ENCODE measurements at places on chromosomes 11 and 22.
A peak's percentile ranks its signal among the peaks of the same experiment; 100 is the strongest.

DNA sequence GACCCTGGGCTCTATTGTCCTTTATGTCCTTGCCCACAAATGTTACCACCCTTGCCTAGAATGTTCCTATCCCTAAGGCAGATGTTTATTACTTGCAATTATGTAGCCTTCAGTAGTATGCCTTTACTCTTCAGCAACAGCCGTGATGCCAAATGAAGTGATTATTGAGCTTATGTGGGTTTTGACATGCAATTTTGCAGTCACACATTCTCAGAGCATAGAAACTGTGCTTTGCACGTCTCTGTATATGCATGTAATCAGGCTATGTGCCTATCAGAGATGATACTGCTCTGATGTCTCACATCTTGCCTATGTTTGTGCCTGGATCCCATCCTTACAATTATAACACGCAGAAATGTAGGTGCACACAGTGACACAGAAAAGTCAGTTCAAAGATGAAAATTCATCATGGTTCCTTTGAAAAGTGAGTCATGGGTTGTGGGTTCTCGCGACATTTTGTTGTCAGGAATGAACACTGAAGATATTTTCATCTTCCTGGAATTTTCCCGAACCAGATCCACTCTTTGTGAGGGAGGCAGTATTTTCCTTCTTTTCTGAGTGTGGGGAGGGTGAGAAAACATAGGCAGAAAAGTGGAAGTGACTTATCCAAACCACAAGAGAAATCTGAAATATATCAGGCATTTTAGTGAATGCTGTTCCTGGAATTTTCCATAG lies 81.1 kb downstream of the BMAL1 start:
- DNase-seq, result no peak

GRCh38 chr11:29251738-29252137 lies 765.1 kb downstream of the KCNA4 start:
- DNase-seq, result no peak

GRCh38 chr11:69055598-69056516 lies 7.1 kb downstream of the TPCN2 start:
- DNase-seq, result no peak

DNA sequence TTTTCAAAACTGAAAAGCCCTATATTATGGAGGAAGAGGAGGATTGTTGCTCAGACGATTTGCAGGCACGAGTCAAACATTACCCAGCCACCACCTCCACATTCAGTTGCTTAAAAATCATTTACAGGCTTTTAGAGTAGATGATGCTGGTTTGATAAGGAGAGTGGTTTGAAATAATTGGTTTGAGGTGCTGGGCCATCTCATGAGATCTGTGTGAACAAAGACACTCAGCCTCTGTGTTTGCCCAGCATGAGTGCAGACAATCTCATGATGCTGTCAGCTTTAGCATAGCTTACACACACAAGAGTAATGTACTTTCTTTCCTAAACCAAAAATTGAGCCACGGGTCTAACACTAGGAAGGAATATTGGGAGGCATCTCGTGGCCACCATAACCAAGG lies 4.3 kb downstream of the SLC43A3 start:
- DNase-seq, result no peak

DNA sequence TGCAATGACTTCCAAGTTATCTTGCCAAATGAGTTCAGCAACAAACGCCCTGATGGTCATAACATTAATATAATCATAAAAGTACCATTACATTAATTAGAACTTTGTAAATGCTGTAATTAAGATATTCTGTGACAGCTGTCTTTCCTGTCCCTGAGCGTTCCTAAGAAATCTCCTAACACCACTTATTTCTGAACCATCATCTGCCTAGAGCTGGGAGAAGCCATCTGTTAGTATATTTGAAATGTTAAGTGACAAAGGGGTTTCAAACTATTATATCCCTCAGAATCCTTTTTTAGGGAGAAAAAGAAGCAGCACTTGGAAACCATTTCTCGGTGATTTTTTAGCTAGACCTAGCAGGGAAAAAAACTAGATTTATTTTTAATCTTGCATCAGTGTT lies 657.5 kb downstream of the FAM181B start:
- no peak for DNase-seq

DNA sequence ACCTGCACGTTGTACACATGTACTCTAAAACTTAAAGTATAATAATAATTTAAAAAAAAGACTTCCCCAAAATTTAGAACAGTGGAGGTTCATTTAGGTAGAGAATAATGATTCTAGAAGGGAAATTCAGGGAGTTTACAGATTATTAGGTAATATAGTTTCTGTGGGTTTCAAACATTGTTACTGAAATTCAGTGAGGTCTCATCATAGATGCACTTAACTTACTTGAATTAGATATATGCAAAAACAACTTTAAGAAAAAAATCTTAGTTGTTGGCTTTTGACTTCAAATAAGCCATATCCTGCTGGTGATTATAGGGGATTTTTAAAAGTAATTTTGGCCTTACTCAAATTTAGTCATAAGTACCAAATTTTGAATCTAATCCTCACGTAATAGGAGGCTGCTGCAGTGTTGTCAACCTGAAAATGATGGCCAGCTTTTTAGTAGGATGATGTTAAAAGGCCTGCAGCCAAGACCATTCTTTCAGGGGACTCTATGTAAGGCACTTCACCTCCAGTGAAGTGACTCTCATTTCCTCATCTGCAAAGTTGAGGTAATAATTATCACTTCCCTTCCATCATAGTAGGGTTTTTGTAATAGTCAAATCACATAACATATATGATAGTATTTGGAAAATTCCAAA lies 42.5 kb upstream of the KCNA4 start:
- no peak for DNase-seq

DNA sequence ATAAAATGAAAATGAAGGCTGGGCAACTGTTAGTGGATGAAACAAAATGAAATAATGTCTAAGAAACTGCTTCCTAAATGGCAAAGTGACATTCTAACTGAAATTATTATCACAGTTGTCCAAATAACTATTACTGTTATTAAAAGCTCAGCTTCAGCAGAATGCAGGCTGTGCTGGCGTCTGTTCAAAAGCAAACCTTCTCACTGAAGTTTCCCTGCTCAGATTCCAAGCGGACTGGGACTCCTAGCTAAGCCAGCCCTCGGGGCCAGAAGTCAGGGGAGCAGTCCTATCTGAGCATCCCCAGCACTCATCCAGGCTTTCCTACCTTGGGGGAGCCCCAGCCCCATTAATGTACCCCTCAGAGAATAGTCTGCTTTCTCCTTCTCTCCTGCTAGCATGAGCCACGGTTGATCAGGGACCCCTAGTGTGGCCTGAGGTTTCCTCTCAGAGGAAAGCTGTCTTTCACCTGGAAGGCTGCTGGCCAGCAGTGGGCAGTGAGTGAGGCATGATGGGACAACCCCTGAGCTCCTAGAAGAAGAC lies 1167.3 kb downstream of the TBC1D22A start:
- DNase-seq, result no peak

- no peak for DNase-seq
These were observed 62.0 kb downstream of the IGF2 start for GRCh38 chr11:2077061-2077802.

DNA sequence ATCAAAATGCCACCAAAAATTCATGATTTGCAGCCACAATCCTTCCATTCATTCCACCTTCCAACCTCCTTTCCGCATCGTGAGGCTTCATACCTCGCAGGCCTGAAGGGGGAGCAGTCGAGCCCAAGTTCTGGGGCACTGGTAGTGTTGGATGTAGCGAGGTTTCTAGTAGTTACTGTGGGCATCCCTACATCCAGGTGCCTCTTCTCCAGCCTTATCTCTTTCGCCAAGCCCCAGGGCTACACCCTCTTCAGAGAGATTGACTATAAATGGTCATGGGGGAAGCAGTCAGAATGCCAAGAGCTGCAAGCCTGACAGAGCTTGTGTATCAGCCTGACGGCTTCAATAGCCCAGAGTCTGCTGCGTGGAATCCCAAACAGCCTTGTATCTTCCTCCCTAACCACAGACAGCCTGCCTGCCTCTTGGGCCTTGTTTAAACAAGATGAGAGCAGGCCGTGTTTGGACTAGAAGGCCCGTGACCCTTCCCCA lies 28.9 kb downstream of the CLMP start:
- DNase-seq, result no peak

GRCh38 chr22:17087498-17088131 lies 2.8 kb downstream of the IL17RA start:
- DNase-seq, result peak; percentile 62

- DNase-seq, result no peak
These were observed 12.3 kb downstream of the KIAA0930 start for GRCh38 chr22:45228401-45228754.

DNA sequence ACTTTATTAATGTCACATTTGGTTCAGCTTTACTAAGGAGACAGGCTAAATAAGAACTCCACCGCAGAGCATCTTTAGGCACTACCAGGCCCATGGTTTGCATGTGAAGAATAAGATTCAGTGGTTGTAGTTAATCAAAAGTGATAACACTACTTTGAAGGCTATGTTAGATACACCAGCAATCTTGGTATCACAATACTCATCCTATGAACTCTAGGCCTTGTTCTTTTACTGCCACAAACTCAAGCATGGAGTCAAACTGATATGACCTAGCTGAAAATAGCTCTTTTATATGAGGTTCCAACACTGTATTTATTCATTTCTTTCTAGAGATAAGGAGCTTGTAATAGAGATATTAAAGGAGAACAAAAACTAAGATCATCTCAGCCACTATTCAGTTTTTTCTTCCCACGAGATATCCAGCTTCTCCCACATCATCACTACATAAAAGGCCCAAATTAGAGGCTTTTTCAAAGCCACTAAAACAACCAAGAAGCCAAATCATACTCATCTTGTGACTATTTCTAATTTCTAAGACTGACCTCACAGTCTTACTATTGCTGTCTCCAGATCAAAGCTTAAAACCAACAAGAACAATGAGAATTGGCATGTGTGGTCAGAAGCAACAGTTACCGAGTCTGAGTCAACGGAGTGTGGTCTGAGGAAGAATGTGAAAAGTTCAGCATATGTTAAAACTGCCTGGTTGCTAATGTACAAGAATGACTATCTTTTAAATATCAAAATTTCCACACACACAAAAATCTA lies 25.1 kb upstream of the GUCY1A2 start:
- DNase-seq, result no peak

DNA sequence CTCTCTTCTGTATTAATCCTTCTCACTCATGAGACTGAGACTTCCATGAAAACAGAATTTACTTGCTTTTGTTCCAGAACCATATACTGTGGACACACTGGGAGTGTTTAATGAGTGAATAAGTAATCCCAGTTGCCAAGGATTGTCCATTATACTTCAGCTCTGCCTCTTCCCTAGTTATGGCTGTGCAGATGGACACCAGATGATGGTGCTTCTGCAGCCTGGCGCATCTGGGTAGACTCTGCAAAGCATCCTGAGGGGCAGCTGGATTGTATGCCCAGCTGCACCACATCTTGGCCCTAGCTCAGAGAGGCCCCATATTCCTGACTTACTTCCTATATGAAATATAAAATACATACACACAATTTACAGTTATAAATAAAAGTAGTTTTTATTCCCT lies 43.5 kb downstream of the DBX1 start:
- no peak for DNase-seq

DNA sequence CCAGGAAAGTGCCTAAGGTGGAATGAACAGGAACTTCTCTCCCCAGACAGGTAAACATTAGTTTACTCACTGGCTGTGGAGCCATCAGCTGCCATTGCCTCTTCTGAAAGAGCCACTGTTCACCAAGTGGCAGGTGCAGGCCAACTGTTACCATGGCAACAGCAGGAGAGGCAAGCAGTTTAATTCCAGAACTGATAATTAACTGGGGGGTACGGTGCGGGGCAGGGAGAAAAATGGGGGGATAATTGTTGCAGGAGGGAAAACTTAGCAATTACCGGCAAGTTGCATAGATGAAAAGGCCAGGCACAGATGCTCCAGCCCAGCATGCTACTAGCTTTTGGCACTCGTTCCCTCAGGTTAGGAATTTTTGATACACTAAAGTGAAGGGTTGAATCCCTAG lies 85.1 kb downstream of the TRIM44 start:
- DNase-seq, result no peak

- no peak for DNase-seq
These were observed 90.4 kb upstream of the PARVA start for GRCh38 chr11:12287009-12287373.

- no peak for DNase-seq
These were observed 15.2 kb downstream of the CCDC134 start for GRCh38 chr22:41815716-41816115.

DNA sequence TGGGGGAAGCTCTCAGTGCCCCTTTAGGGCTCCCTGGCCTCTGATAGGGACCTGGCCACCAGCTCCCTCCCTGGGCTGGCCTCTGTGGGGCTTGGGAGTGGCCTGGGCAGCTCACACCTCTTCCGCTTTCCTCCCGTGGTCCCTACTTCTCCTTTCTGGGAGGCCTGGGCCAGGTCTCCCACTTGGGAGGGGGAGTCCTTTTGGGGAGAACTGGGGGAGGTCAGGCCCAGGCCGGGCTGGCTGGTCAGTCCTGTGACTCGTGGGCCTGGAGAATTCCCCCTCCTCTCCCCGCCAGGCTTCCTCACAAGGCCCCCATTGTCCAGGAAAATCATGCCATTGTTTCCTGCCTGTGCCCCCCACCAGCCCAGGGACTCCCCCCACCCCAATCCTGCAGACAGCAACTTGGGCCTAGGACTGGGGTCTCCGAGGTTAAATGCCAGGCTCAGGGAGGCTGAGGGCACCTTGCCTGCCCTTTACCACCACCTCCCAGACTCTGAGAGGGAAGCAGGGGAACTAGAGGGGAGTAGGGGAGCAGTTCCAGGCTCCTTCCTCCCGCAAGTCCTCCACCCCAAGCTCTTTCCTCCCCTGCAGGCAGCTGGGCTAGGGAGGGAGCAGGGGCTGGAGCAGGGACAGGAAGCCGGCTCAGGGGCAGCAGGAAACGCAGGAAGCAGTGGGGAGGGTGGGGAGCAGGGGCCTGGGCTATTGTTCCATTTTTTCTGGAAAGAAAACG lies 2.8 kb downstream of the MAP3K11 start:
- DNase-seq, result no peak

DNA sequence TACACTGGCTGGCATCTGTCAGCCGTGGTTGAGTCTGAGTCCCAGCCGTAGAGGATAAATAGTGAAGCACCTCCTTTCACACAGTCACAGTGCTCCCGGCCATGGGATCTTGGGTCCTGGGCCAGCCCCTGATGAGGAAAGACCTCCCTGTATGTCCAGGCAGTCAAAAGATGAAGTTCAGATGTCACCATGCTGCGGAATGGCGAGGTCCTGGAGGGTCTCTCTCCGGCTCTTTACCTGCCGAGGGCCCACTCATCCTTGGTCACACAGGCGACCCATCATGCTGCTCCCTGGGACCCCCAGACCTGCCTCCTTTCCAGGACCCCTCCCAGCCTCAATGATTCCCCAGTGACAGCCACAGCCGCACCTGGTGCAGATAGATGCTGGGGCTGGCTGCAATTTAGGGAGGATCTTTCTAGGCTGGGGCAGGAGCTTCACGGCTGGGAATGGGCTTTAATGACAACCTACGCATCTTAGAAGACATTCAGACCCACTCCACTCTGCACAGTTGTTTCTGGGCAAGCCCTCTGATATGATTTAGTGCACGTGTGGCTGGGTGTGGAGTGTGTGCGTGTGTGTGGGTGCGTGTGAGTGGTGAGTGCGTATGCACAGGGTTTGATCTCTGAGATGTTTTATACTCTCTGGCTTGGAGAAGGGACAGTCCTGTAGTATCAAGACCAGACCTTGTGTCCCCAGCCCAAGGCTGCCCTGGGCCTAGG lies 79.7 kb downstream of the FBLN1 start:
- DNase-seq, result no peak
